ENCODE measurements at places on chromosomes 5 and 9.
A peak's percentile ranks its signal among the peaks of the same experiment; 100 is the strongest.

GRCh38 chr9:117379341-117379740, 35.5 kb downstream of the ASTN2 start:
- no peak for DNase-seq

GRCh38 chr5:135950611-135951010, 4.2 kb downstream of the LECT2 start:
- no peak for DNase-seq

- DNase-seq: no peak
Measured at GRCh38 chr9:95980262-95981125, 105.0 kb downstream of the ERCC6L2 start.

- no peak for DNase-seq
Measured at GRCh38 chr9:38339087-38339486, 53.4 kb upstream of the ALDH1B1 start.

GRCh38 chr5:59439303-59439702, 454.2 kb downstream of the PDE4D start:
- no peak for DNase-seq

GRCh38 chr5:55227664-55228430, 732 bp upstream of the MCIDAS start:
- DNase-seq: no peak

GRCh38 chr9:89770531-89771174, 165.8 kb downstream of the GADD45G start:
- no peak for DNase-seq

DNA sequence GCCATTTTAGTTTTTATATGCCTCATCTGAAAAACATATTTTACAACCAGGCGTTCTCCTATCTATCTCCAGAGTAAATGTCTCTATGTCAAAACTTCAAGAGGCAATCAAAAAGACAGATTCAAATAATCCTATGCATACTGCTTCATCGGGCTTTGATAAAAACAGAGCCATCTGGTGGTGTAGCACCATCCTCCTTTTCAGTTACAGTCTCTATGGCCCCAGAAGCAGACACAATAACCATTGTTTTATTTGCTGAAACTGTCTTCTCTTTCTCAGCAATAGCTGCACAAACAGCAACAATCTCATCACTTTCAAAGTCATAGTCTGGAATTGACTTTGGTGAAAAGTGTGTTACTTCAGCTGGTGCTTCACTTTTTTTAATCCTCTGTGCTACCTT, 36.3 kb downstream of the PTGER4 start:
- DNase-seq: no peak

DNA sequence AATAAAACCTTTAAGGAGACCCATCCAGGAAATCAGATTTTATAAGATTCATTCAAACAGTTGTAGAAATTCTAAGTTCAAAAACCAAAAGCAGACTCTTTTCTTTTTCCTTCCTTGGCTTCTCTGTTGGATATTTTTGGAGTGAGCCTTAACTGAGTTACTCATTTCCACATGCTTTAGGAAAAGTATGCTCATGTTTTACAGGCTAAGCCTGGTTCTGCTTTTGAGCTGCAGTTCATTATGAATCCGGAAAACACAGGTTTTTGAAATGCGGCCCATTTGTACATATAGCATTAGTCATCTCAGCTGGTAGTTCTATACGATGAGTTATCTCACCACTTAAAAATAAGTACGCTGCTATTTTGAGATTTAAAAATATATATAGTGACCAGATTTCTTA, 156.6 kb upstream of the DMRT1 start:
- no peak for DNase-seq

GRCh38 chr5:142753116-142753631, 17.0 kb upstream of the ARHGAP26 start:
- DNase-seq: no peak

- DNase-seq: no peak
Measured at GRCh38 chr5:103216697-103217096, 41.9 kb upstream of the MACIR start.

DNA sequence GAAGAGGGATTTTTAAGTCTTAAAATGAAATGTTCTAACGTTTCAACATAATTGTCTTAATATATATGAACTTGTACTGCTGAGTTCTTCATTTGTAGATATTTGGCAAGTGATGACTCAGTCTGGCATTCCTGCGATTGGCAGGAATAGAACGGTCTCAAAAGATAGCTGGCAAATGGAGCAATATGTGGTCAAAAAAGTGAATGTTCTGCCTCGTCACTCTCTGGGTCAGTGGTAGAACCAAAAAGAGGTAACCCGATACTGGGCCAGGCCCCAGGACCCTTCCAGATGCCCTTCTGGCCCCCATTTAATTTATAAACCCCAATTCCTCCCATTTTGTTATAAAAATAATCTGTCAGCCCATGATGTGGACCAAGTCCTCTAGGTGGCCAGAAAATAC, 39.2 kb downstream of the ZNF366 start:
- DNase-seq: no peak

- no peak for DNase-seq
Measured at GRCh38 chr5:44257221-44257620, 132.0 kb downstream of the FGF10 start.

- no peak for DNase-seq
Measured at GRCh38 chr5:27503813-27504212, 465.4 kb upstream of the CDH9 start.

DNA sequence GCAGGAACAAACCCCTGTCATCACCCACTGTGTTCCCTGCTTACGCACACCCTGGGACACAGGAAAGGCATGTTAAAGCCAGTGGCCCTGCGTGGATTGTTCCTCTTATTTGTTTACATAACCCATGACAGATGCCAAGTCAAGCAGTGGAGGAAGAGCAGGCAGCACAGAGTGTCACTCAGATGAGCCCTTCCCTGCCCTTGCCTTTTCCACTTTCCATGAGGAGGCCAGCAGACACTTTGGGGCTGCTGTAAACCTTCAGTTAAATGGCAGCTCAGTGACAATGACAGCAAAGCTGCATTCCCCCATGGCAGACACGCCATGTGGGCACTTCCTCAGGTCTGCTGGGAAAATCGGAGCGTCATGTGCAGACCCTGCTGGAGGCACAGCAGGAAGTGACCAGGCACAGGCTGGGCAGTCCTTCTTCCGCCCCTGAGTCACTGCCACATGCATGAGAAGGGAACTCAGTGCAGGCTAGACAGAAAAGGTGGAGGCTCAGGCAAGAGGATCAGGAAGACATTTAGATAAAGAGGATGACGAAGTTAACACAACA, 216.8 kb upstream of the PIK3R1 start:
- no peak for DNase-seq

- no peak for DNase-seq
Measured at GRCh38 chr5:122264610-122265009, 47.4 kb upstream of the SNCAIP start.

DNA sequence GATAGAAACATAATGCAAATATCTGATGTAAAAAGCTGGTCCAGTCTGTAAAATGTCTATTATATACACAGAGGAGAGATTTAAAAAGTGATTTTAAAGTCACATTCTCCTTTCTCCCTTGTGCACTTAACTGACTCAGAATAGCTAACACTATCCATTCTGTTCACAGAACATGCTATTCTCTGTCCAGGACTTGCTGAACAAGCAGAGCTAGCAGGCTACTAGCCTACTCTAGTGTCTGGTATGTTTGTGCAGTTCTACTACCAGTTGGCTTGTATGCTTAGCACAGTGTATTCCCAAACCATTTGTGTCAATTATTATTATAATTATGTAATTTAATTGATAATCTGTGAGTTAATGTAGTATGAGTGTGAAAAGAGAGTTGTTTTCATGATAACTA, 161.7 kb upstream of the NUDT12 start:
- no peak for DNase-seq

DNA sequence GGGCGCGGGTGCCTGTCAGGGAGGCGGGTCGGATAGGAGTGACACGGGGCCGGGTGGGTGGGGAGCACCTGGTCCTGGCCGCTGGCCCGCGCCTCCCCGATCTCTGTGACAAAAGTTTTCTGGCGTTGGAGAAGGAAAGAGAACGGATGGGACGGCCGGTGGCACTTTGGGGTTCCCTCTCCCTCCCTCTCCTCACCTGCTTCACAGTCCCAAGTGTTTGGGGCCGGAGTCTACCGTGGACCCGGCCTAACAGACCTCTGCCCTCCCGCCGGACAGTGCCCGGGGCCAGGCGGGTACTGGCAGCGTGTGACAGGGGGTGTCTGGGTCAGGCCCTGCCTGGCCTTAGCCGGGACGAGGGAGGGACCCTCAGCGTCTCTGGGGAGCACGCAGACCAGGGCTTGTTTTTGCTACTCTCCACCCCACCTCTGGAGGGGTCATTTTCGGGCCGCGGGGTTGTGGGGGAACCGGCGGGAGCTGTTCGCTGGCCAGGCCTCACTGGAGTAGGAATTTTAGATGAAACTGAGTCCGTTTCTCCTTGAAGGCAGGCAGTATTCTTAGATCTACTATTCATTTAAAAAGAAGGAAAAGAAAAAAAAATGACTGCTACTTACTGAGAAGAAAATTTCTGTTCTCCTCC, 1.7 kb downstream of the PRDM6 start:
- DNase-seq: no peak

DNA sequence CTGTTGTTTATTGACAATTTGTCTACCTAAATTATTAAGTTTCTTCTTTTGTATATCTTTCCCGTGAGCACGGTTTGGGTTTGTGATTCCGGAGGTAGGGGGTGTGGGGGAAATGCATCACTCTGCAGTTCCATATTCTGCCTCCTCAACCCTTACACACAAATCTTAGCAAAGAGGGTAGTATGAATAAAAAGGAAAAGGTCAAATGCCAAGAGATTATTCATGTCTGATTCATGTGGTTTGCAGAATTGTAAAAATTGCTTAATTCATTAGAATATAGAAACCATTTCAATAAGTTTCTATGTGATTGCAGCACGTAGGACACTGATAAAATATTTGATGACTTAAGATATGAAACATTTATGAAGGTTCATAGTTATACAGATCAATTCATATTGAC, 601.9 kb downstream of the SEMA5A start:
- DNase-seq: no peak

DNA sequence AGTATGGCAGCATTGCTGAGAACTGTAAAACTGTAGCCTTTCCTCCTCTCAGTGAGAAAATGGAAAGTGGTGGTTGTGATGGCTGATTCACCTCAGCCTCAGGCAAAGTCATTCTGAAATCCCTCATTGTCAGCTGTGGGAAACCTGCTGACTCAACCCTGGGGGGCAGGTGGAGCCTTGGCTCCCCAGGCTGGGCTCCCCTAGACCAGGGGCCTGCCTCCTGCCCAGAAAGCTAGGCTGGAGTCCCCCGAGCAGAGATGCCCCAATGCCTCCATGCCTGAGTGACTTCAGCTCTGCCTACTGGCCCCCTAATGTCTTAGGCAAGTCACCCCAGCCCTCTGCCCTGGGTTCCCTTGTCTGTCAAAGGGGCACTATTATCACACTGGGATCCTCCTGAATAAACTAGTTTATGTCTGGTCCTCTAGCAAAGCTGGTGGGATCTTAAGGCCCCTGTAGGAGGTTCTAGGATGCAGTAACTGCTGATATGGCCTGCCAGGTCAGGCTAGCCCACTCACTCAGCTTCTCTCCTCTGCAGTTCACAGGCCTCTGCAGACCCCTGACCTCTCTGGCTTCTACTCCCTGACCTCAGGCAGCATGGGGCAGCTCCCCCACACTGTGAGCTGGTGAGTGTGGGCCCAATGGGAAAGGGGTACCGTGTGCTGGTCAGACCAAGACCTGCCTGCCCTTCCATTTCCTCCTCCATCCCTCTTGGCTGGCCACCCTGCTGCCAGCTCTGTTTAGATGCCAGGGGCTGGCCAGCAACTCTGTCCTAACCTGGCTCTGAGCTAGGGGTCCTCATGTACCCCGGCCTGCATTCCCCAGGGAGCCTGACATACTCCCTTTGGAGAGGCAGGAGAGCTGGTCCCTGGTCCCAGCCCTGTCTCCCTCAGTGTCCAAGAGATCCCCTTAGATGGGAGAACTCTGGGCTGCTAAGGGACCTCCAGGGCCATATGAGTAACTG, 24.2 kb downstream of the TCF7 start:
- DNase-seq: no peak

DNA sequence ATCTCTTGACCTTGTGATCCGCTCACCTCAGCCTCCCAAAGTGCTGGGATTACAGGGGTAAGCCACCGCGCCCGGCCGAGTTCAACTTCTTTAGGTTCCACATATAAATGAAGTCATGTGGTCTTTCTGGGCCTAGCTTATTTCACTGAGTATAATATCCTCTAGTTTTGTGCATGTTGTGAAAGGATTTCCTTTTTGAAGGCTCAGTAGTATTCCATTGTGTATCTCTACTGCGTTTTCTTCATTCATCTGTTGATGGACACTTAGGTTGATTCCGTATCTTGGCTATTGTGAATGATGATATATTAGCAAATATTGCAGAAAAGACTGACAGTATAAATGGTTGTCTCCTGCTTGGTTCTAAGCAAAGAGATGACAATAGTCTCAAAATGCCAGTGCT, 20.1 kb downstream of the ODF2 start:
- DNase-seq: no peak

- DNase-seq: peak; percentile 19
Measured at GRCh38 chr9:34328500-34328986, 525 bp downstream of the KIF24 start.

DNA sequence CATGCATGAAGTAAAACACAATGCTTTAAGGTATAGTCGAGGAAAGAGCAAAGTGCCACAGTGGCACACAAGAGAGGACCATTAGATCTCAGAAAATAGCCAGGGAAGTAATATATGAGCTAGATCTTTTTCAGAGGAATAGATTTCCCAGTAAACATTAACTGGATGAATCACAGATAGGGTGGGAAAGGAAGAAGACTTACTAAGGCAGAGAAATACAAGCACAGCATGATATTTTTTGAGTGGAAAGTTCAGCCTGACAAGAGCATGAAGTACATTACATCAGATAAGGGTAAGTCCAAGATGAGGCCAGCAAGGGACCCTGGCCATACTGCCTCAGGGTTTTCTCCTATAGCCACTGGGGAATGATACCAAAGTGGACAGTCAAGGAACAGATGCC, 804.6 kb upstream of the DMAC1 start:
- no peak for DNase-seq
